ENCODE measurements at places on chromosomes 13 and 19.
A peak's percentile ranks its signal among the peaks of the same experiment; 100 is the strongest.

DNA sequence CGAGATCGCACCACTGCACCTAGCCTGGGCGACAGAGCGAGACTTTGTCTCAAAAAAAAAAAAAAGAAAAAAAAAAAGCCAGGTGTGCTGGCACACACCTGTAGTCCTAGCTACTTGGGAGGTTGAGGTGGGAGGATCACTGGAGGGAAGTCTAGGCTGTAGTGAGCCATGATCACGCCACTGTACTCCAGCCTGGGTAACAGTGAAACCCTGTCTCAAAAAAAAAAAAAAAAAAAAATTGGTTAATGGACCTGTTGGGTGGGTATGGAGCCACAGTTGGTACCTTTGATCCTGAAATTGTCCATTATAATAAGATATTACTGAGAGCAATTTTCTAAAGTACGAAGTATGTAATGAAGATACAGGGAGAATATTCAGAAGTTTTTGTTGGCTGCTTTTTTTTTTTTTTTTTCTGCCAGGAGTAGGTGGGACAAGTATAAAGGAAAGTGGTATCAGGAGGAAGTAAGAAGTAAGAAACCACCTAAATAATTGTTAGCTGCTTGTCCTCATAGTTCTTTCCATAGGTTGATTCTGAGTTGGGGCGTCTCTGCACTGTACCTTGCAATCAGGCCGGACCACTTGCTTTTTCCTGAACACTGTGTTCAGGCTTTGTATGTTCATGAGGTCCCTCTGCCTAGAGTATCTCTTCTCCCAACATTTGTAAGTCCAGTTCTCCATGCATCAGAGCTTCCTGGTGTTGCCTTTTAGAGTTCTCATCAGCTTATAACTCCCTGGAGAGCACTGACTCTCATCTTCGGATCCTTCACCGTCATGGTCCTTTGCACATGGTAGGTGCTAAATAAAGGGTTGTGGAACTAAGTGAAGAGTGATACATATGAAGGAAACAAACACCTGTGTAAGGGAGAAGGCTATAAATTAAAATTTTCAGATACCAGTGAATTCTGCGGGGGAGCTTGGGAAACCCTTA is 31.7 kb downstream of the ARHGAP35 start:
- DNase-seq, result no peak

GRCh38 chr19:8460516-8461298 is 15.9 kb downstream of the HNRNPM start:
- DNase-seq, result peak; percentile 37

DNA sequence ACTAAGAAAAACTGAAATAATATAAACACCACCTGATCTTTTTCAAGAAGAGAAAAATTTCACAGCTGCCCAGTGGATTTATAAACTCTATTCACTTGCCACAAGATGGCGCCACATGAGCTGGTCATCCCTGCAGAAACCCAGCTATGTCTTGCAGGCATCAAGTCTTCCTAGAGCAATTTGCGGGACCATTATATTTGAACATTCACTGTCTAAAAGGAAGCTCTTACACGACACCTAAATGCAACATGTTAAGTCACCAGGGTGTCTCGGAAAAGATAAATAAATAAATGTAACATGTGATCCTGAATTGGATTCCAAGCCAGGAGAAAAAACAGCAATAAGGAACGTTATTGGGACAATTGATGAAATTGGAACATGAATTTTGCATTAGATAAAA is 20.3 kb upstream of the AKT2 start:
- peak; percentile 69 for DNase-seq

- DNase-seq, result no peak
Observed at GRCh38 chr13:40047322-40047771, 391.9 kb downstream of the COG6 start.

GRCh38 chr13:23427342-23427843 is 6.1 kb downstream of the SACS start:
- peak; percentile 59 for DNase-seq

- DNase-seq, result no peak
Observed at GRCh38 chr13:57128909-57129308, 11.8 kb upstream of the PRR20A start.

GRCh38 chr13:113555141-113555540 is 29.4 kb upstream of the TFDP1 start:
- DNase-seq, result no peak

DNA sequence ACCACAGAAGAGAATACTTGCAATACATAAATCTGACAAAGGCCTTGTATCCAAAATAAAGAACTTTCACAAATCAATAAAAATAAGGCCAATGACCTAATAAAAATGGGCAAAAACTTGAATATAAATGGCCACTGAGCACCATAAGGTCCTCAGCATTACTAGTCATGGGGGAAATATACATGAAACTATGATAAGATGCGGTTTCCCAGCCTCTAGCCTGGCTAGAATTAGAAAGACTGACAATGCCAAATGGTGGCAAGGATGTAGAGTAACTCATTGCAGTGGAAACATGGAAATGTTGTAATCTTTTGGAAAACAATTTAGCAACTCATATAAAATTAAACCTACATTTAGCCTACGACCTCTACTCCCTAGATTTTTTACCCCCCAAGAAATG is 227.1 kb downstream of the GGACT start:
- DNase-seq, result no peak

DNA sequence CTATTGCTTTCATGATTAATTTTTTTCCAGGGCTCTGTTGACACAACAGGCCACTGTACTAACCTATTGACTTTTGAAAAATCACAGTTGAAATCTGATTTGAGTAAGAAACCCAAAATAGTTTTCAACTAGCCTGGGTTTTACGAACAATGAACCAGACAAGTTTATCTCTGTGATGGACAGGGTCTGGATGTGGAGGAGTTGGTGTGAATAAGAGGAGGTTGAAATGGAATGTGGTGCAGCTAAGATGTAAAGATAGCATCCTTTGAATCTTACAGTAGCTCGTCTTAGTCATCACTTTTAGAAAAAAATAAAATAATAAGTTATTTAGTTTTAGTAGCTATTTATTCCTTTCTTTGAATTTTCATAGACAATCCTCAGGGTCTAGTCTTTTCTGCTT is 8.3 kb upstream of the OXGR1 start:
- no peak for DNase-seq

- no peak for DNase-seq
Observed at GRCh38 chr13:43263047-43263446, 239.7 kb downstream of the DNAJC15 start.

DNA sequence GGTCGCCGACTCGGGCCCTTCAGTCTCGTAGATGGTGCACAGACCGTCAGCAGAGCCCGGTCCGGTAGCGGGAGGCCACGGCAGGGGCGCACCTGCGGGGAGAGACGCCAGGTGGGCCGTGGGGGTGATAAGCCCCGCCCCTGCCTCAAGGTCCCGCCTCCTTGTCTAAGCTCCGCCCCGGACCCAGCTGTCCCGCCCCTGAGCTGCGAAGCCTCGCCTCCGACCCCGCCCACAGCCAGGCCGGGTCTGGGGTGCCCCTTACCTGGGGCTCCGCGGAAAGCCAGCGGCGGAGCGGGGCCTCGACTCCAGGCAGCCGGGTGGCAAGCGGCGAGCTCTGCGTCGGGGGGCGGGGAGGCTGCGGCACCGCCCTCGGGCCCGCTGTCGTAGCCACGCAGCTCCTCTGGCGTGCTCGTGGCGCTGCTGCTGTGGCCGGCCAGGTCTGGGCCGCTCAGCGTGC is 4.7 kb downstream of the PRR36 start:
- no peak for DNase-seq

DNA sequence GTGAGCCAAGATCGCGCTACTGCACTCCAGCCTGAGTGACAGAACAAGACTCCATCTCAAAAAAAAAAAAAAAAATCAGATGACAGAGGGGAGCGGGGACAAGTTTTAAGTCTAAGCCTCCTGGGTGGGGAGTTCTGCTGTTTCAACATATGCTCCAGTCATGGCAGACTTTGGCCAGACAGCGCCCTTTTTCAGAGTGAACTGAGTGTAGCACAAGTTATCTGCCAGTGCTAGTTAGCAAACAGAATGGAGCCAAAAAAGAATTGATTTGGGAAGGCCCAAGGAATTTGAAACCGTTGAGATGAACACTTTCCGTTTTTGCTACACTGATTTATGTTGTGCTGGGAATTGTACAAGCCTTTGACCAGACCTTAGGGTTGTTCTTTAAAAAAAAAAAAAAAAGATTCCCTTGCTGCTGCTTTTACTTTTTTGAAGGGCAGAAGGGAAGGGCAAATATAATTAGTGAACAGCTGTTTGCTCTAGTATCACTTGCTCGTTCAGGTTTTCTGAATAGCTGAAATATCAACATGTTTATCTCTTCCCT is 5.7 kb downstream of the ACTN4 start:
- no peak for DNase-seq

DNA sequence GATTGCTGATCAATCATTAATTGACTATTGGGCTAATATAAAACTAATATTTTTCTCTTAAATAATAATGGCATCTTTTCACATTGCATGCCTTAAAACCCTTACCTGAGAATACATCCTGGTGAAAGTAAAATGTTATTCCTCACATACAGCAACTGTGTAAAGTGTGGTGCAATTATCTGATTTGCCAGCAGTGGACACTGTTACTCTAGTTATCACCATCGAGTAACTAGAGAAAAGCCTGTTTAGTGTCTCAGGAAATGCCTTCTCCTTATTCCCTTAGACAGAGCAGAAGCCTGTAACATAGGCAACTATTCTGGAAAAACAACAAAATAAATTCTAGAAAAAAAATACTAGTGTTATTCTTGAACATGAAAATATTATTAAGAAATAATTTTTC is 459.8 kb downstream of the FGF14 start:
- DNase-seq, result no peak

All from AG09319 (cell line).